ENCODE measurements at places on chromosomes 12 and 14. TPM values are rescaled to one million over a fixed set of nuclear protein-coding genes. Genes with fewer than 3 reads are reported as not detected.

PPP1R13B gene
- 45.4 TPM for total RNA-seq

DNA sequence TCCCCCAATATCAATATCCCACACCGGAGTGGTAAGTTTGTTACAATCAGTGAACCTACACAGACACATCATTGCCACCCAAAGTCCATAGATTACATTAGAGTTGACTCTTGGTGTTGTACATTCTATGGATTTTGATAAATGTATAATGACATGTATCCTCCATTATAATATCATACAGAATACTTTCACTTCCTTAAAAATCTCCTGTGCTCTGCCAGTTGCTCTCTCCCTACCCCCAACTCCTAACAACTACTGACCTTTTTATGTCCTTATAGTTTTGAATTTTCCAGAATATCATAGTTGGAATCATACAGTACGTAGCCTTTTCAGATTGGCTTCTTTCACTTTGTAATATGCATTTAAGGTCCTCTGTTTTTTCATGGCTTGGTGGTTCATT is 48.4 kb downstream of the SLC4A8 start:
- DNase-seq = no peak

- DNase-seq = no peak
Measured at GRCh38 chr12:15620741-15621539, 168.2 kb downstream of the EPS8 start.

CIT gene
- total RNA-seq = 14.0 TPM

DNA sequence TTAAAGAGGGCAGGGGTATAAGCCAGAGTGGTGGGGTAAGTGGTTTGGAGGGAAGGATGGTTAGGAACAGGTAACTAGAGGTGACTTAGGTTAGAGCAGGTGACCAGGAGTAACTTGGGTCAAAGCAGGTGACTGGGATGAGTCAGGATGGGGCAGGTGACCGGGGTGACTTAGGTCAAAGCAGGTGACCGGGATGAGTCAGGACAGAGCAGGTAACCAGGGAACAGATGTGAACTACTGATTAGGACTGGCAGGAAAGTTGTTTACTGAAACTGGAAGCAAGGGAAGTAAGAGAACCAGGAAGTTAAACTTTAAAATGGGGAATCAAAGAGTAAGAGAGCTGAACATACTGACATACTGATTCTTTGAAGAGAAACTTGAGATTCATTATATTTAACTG is 57.4 kb downstream of the FSCB start:
- DNase-seq = no peak

- DNase-seq = no peak
Measured at GRCh38 chr14:72583316-72584272, 310.3 kb downstream of the DPF3 start.

NOVA1 gene
- total RNA-seq = 8.9 TPM

DNA sequence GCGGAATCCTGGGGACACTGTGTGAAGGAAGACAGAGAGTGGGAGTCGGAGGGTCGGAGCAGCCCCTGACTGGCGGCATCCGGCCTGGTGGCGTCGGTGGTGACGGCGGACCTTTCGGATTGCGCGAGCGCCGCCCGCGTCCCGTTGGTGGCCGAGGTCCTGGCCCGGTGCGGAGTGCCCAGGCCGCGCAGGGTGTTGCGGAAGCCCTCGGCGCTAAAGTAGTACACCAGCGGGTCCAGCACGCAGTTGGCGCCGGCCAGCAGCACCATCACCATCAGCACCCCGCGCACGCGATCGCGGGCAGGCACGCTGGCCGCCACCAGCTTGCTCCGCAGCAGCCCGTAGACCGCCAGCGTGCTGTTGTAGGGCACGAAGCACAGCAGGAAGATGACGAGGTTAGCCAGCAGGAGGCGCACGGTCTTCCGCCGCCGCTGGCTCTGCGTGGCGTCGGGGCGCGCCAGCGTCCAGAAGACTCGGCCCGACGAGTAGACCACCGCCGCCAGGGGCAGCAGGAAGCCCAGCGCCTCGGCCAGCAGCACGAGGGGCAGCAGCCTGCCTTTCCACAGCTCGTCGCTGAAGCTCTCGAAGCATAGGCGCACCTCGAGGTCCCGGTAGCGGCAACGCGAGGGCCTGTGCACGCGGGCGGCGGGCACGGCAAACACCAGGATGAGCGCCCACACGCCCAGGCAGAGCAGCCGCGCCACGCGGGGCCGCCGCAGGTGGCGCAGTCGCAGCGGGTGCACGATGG is 13.1 kb upstream of the CHD4 start:
- DNase-seq = no peak
